IMR-90 (cell line): ENCODE measurements at places on chromosomes 1 and 21. TPM values are rescaled to one million over a fixed set of nuclear protein-coding genes. Genes with fewer than 3 reads are reported as not detected.
A peak's percentile ranks its signal among the peaks of the same experiment; 100 is the strongest.

LHX8 gene
- not detected in 2 replicates for polyA plus RNA-seq

- DNase-seq = peak; percentile 98
- H3K27ac ChIP-seq = peak overlapping the region; percentile 96
- no peak overlapping the region for H3K4me3 ChIP-seq
- H3K27me3 ChIP-seq = no peaks in the 10 kb centered on the region
- no peaks in the 10 kb centered on the region for H3K36me3 ChIP-seq
Observed at GRCh38 chr1:244322791-244323521, 128.8 kb downstream of the ADSS2 start.

DNA sequence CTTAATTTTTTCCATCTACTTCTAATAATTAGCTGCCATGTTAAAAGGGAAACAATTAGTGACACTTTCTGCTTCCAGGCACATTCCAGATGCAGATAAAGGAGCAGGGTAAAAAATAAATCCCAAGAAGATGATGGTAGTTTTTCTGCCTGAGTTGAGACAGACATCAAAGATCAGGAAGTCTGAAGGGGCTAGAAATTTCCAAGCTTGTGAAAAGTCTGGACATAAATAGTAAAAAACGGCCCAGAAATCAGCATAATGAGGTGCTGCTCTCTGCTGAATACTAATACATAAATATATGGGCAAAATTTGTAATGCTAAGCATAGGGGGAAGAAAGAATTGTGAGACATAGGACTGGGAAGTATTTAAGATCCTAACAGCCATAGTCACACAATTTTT, 460.0 kb upstream of the RGS18 start:
- no peak overlapping the region for H3K4me3 ChIP-seq
- no peak overlapping the region for H3K27ac ChIP-seq
- no peaks in the 10 kb centered on the region for H3K36me3 ChIP-seq

- H3K36me3 ChIP-seq = no peaks in the 10 kb centered on the region
- H3K27me3 ChIP-seq = no peaks in the 10 kb centered on the region
- no peak overlapping the region for H3K27ac ChIP-seq
- H3K4me1 ChIP-seq = no peaks in the 10 kb centered on the region
- no peak for DNase-seq
- H3K4me3 ChIP-seq = no peak overlapping the region
Observed at GRCh38 chr1:152912471-152912870, 4.1 kb downstream of the IVL start.

DNA sequence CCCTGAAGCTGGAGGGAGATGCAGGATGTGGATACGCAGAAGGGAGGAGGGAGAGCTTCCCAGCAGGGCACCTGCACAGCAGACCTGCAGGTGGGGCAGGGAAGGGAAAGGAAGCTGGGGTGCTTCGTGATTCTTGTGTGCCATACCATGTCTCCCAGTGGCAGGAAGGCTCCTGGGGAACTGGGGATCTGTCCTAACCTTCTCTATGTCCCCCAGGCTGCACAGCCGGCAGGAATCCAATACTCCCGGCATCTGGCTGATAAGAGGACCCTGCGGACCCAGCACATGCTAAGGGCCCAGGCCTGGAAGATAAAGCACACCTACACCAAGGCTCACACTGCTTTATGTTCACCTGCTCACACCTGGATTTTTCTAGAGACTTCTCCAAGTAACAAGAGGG, 79.4 kb downstream of the ITPKB start:
- no peak for DNase-seq
- no peak overlapping the region for H3K4me3 ChIP-seq
- peaks cover 31% of the 10 kb centered on the region for H3K4me1 ChIP-seq
- H3K27ac ChIP-seq = no peak overlapping the region
- H3K36me3 ChIP-seq = no peaks in the 10 kb centered on the region

PRKAB2 gene
- 9.7 and 11.0 TPM in 2 replicates for polyA plus RNA-seq

- H3K27ac ChIP-seq = no peak overlapping the region
- H3K36me3 ChIP-seq = no peaks in the 10 kb centered on the region
- H3K4me1 ChIP-seq = no peaks in the 10 kb centered on the region
- no peaks in the 10 kb centered on the region for H3K27me3 ChIP-seq
Observed at GRCh38 chr21:23900727-23901126, 1706.6 kb downstream of the MRPL39 start.

BCL2L15 gene
- polyA plus RNA-seq = 0.15 and 0.22 TPM in 2 replicates

LAPTM5 gene
- polyA plus RNA-seq = 0.09 TPM in 2 replicates

GRCh38 chr1:160196143-160196542, 5.8 kb downstream of the CASQ1 start:
- H3K4me3 ChIP-seq = no peak overlapping the region
- DNase-seq = no peak
- no peaks in the 10 kb centered on the region for H3K36me3 ChIP-seq
